ENCODE measurements at places on chromosomes 2 and 18.

DNA sequence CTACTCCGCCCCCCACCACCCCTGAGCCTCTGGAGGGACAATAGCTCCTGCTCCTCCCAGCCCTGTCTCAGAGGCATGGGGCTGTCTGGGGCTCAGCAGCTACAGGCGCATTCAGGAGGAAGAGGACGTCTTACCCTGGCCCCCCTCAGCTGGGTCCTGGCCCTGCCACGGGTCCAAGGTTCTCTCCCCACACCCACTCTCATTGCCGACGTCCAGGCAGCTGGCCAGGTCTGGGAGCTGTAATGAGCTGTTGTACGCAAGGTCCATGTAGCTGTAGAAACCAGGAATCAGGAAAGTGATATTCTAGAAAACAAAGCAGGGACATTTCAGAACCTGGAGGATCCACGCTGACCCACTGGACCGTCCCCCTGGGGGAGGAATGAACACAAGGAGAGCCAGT lies 13.5 kb downstream of the PASK start:
- DNase-seq: no peak

- no peak for DNase-seq
Measured at GRCh38 chr2:10462178-10463083, 14.3 kb upstream of the ODC1 start.

- no peak for DNase-seq
Measured at GRCh38 chr2:67515056-67515455, 117.9 kb downstream of the ETAA1 start.

DNA sequence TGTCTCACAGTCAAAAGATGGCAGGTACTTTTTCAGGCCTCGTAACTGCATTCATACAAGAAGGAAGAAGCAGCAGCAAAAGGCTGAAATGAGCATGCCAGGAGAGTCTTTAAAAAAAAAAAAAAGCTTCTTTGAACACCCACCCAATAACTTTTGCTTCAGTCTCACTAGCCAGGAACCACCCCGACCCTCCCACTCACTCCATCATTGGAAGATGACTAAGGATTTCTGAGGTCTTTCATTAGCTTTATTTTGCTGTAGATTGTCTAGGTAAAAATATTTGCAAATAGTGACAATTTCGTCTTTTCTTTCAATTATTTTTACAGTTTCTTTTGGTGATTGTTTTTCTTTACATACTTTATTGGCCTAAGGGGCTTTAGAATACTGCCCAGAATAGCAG lies 37.9 kb downstream of the RBBP8 start:
- DNase-seq: no peak

DNA sequence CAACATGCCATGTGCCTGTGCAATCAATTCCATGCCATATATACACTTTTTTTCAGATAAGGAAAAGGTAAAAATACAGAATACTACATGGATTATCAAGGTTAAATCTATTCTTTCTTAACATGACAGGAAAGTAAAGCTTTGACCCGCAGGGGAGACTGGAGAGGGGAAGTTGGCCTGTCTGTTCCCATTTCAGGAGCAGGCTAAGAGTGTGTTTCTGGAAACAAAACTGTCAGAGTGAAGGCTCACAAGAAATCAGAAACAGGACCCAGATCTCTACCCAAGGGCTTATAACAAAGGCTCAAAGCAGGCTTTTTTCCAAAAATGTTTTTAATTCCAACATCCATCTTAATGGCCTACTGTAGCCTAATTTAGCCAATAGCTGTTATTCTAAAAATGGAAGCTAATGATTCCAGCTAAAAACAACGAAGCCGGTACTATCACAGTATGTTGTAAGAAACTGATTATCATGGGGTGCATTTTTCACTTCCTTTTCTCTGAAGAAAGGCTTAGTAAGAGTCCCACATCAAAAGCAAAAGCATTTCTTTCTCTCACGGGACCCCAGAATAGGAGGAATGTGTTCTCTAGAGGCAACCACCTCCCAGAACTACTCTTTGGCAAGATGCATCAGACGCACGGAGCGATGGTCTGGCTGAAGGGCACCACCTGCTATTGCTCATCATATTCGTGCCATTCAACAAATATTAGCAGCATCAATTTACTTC lies 41.4 kb downstream of the FECH start:
- no peak for DNase-seq

GRCh38 chr2:143345887-143346787 lies 216.9 kb downstream of the ARHGAP15 start:
- no peak for DNase-seq

GRCh38 chr2:68970566-68971265 lies 3.7 kb upstream of the GKN1 start:
- no peak for DNase-seq

DNA sequence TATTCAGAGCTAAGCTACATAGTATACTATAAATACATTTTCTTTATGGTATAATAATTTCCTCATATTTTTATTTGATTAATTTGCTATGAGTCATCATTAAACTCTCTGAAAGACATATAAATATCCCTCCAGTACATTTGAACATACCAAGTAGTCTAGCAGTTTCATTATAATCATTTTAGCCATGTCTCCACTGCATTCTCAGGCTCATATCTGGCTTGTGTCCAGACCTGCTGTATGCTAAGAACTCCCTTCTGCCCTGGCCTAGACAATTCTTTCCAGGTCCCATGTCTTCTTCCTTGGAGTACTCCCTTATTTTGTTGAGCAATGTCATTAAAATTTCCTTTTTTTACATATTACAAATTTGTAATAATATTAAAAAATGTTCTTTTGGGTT lies 16.6 kb upstream of the DYNC1I2 start:
- DNase-seq: no peak

- DNase-seq: no peak
Measured at GRCh38 chr2:28450901-28451565, 44.8 kb upstream of the PLB1 start.

DNA sequence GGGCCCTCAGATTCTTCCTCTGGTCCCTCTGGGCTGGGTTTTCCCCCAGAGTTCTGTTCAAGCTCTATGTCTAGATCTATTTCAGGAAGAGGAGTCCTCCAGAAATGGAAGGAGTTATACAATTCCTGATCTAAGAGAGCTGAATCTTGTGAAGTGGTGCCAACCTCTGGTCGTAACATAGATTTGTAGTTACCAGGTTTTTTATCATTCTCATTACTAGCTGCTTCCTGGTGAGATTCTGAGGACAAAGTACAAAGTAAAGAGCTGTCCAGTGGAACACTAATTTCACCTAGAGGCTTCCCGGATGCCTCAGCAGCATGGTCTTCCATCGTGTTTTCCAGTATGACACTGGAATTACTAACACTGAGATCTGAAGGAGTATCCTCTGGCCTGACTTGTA lies 44.1 kb downstream of the PPP4R1 start:
- no peak for DNase-seq

GRCh38 chr2:237618449-237618848 lies 8.9 kb upstream of the LRRFIP1 start:
- no peak for DNase-seq

DNA sequence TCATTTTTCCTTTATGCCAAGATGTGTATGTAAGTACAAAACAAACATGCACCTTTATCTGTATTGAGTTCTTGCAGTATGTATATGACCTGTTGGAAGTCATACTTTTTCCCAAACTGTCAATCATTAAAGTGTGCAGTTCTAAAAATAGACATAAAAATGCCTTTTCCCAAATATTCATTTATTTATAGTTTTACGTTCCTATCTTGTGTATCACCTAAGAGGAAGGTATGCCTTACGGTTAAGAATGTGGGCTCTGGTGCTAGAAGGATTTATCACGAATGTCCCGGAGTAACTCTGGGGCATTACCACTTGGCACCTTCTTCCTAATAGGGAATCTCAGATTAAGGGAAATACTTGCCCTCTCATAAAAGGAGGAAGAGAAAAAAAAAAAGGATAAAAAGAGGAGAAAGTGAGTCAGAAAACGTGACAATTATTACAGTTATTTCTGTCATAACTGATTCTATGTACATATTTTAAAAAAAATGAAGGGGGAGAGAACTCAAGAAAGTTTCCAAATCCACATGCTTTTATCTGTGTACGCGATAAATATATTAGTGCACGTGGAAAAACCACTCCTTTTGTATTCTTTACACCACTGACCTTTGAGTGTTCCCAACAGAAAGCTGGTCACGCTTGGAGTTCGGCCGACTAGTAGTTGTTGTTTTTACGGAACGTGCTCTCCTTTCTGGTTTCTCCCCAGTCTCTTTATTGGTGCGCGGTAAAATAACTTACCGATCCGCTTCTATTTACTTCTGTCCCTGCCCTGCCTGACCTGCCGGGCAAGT lies 721 bp downstream of the MCEE start:
- DNase-seq: no peak

DNA sequence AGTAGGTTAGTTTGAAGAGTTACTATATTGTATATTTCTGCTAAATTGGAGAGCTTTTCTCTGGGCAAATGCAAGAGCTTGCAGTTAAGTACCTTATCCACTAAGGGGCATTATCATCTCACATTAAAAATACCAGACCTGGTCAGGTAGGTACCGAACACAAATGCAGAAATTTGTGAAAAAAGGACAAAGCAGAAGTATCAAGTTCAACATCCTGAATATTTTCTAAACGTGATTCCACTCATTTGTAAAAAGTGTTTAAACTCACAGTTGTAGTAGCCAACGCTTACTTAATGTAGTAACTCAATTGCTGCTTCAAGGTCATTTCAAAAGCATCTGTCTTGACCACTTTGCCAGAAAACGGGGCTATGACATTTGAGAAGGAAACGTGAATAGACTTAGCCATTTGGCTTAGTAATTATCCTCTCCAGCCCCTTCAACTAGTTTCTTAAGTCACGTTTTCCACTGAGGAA lies 52.1 kb downstream of the CYRIA start:
- DNase-seq: no peak

Data from amygdala (tissue), 56 donors.